Kidney (tissue), 22 donors: ENCODE measurements at places on chromosomes 13 and 19.

GRCh38 chr13:40333226-40333625 lies 333.2 kb downstream of the FOXO1 start:
- no peak overlapping the region for H3K4me3 ChIP-seq
- H3K27me3 ChIP-seq = no peaks in the 10 kb centered on the region
- DNase-seq = no peak
- H3K27ac ChIP-seq = no peak overlapping the region
- peaks cover 10% of the 10 kb centered on the region for H3K4me1 ChIP-seq

DNA sequence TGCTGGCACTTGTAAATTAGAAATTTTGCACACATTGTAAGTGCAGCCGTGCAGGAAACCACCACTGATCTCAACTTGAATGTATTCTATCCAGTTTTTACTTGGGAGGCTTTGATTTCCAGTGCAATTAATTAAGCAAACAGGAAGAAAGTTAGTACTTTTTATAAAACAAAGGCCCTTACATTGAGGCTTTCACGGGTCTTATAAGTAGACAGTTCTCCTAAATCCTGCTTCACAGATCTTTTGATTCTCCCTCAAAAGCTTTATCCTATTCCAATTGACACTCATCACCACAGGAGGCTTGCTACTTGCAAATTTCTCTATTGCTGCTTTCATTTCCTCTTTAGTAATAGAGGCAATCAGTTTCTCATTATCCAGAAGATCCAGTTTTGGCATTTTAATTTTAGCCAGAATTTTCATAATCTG lies 90.1 kb downstream of the ERCC5 start:
- H3K36me3 ChIP-seq = no peaks in the 10 kb centered on the region
- no peak overlapping the region for H3K4me3 ChIP-seq
- no peaks in the 10 kb centered on the region for H3K27me3 ChIP-seq

GRCh38 chr19:33554821-33555220 lies 33.2 kb upstream of the PEPD start:
- no peak for DNase-seq
- no peak overlapping the region for H3K4me3 ChIP-seq
- H3K4me1 ChIP-seq = no peaks in the 10 kb centered on the region
- H3K27ac ChIP-seq = no peak overlapping the region

- no peaks in the 10 kb centered on the region for H3K4me1 ChIP-seq
- no peak for DNase-seq
- no peak overlapping the region for H3K4me3 ChIP-seq
- no peak overlapping the region for H3K27ac ChIP-seq
Measured at GRCh38 chr19:6210091-6210490, 69.7 kb downstream of the MLLT1 start.

GRCh38 chr19:28290963-28291657 lies 921.8 kb downstream of the UQCRFS1 start:
- no peak for DNase-seq
- no peak overlapping the region for H3K27ac ChIP-seq
- no peaks in the 10 kb centered on the region for H3K36me3 ChIP-seq
- H3K4me3 ChIP-seq = no peak overlapping the region
- peaks cover 10% of the 10 kb centered on the region for H3K4me1 ChIP-seq

- H3K4me1 ChIP-seq = no peaks in the 10 kb centered on the region
- no peaks in the 10 kb centered on the region for H3K27me3 ChIP-seq
- no peaks in the 10 kb centered on the region for H3K36me3 ChIP-seq
Measured at GRCh38 chr13:102138635-102139190, 263.1 kb downstream of the FGF14 start.

- no peaks in the 10 kb centered on the region for H3K4me1 ChIP-seq
- H3K27ac ChIP-seq = no peak overlapping the region
- H3K4me3 ChIP-seq = no peak overlapping the region
- no peaks in the 10 kb centered on the region for H3K27me3 ChIP-seq
- DNase-seq = no peak
Measured at GRCh38 chr13:36275190-36276002, 22.2 kb downstream of the CCDC169 start.

- no peak overlapping the region for H3K4me3 ChIP-seq
- no peaks in the 10 kb centered on the region for H3K4me1 ChIP-seq
- DNase-seq = peak; percentile 48
- no peaks in the 10 kb centered on the region for H3K36me3 ChIP-seq
- H3K27ac ChIP-seq = no peak overlapping the region
Measured at GRCh38 chr13:76637641-76638141, 248.5 kb downstream of the KCTD12 start.

DNA sequence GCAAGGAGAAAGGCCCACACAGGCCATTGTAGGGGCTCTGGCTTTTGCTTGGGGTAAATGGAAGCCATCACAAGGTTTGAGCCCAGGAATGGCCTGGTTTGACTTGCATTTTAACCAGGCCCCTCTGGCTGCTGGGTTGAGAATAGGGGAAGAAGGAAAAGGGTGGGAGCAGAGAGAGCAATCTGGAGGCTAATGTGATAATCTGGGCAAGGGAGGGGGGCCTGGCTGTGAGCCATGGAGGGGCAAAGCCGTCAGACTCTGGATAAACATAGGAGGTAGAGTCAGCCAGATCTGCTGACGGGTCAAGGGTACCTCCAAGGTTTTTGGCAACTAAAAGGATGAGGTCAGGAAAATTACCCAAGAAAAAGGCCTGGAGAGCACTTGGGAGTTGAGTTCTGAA lies 41.6 kb downstream of the RFX2 start:
- H3K4me3 ChIP-seq = no peak overlapping the region
- no peaks in the 10 kb centered on the region for H3K36me3 ChIP-seq
- peaks cover 11% of the 10 kb centered on the region for H3K4me1 ChIP-seq
- H3K27ac ChIP-seq = no peak overlapping the region
- no peak for DNase-seq
- H3K27me3 ChIP-seq = no peaks in the 10 kb centered on the region

DNA sequence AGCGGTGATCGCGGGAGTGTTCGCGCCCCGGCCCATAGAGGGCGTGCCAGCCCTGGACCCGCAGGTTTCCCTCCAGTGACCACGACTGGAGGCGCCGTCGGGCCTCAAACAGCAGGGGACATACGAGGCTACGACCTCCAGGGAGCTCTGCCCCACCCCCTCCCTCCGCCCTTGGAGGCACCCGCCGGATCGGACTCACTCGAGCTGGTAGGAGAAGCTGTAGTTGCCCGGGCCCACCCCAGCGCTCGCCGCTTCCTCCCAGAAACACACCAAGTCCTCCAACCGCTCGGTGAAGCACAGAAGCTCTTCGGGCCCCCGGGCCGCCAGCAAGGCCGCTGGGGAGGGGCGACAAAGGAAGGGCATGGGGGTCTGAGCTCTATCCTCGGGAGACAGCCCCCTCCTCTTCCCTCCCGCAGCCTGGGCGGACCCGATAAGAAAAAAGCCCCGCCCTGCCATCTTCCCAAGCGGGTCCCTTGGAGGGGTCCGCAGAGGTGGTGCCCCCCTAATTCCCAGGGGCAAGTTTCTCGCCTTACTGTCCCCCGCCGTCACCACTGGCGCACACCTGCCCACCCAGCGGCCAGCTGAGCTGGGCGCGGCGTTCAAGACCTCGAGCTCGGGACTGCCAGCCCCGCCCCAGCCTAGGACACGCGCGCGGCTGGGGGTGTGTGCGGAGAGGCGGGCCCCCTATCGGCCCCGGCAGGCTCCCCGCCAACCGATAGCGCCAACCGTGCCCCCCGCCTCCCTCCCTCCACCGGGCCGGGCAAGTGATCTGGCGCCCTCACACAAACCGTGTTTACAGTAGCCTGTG lies 1.0 kb downstream of the EPOR start:
- peak overlapping the region; percentile 59 for H3K27ac ChIP-seq
- H3K4me1 ChIP-seq = no peaks in the 10 kb centered on the region
- DNase-seq = peak; percentile 81
- H3K36me3 ChIP-seq = no peaks in the 10 kb centered on the region

DNA sequence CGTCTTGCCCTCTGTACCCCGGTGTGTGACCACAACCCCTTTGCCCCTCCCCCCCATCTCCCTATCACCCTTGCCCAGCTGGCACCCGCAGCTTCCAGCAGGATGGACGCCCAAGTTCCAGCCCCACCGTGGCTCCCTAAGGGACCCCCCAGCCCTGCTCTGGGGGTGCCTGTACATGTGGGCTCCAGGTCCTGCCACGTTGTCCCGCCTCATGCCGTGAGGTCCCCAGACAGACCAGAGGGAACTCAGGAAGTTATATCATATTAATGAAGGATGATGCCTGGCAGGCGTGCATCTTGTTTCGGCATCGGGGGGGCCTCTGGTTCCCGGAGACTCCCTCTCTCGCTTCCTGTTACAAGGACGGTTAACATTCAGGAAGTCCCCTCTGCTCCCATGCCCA lies 1.6 kb upstream of the PTGIR start:
- no peak for DNase-seq
- no peak overlapping the region for H3K4me3 ChIP-seq
- H3K4me1 ChIP-seq = peaks cover 10% of the 10 kb centered on the region
- H3K27me3 ChIP-seq = no peaks in the 10 kb centered on the region
- peak overlapping the region; percentile 96 for H3K27ac ChIP-seq

DNA sequence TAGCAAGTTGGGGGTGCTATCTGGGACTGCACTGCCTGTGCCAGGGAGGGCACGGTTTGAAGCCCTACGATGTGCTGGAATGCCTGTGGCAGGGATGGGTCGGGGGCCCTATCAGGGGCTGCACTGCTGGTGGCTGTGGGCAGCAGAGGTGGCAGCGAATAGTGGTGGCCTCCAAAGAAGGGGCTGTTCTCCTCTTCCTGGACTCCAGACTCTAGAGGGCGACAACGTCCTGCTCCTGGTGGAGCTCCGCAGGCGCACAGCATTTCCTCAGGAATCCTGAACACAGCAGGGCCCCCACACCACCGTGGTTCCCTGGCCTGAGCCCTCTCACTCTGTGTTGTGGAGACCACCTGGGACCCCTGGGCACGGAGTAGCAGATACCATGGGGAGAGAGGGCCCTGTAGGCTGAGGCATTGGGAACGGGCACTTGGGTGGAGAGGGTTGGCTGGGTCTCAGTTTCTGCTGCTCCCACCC lies 145.6 kb downstream of the TNFRSF19 start:
- DNase-seq = no peak
- no peaks in the 10 kb centered on the region for H3K4me1 ChIP-seq
- no peaks in the 10 kb centered on the region for H3K36me3 ChIP-seq
- no peak overlapping the region for H3K4me3 ChIP-seq

DNA sequence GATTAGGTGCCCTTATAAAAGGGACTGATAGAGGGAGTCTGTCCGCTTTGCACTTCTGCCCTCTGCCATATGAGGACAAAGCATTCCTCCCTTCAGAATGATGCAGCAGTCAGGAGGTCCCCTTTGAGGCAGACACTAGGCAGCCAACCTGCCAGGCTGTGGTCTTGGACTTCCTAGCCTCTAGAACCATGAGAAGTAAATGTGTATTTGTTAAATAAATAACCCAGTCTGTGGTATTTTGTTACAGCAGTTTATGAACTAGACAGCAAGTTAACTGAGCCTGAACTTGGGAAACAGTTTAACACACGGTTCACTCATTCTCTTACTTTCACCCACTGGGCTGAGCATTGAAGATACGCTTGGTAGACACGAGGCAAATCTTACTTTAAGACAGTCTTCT lies 313.2 kb downstream of the UQCRFS1 start:
- H3K36me3 ChIP-seq = no peaks in the 10 kb centered on the region
- H3K27me3 ChIP-seq = no peaks in the 10 kb centered on the region
- no peak for DNase-seq
- no peaks in the 10 kb centered on the region for H3K4me1 ChIP-seq
- H3K4me3 ChIP-seq = no peak overlapping the region
- no peak overlapping the region for H3K27ac ChIP-seq

GRCh38 chr13:74646091-74646490 lies 511.9 kb upstream of the KLF12 start:
- H3K27me3 ChIP-seq = no peaks in the 10 kb centered on the region
- H3K4me1 ChIP-seq = no peaks in the 10 kb centered on the region
- no peak overlapping the region for H3K4me3 ChIP-seq
- DNase-seq = no peak
- H3K36me3 ChIP-seq = no peaks in the 10 kb centered on the region
- no peak overlapping the region for H3K27ac ChIP-seq

- H3K36me3 ChIP-seq = no peaks in the 10 kb centered on the region
- H3K4me1 ChIP-seq = peaks cover 9% of the 10 kb centered on the region
- no peaks in the 10 kb centered on the region for H3K27me3 ChIP-seq
- H3K27ac ChIP-seq = no peak overlapping the region
Measured at GRCh38 chr13:41053384-41053826, 7.9 kb upstream of the WBP4 start.

- H3K36me3 ChIP-seq = no peaks in the 10 kb centered on the region
- no peak for DNase-seq
- H3K4me3 ChIP-seq = no peak overlapping the region
- H3K4me1 ChIP-seq = no peaks in the 10 kb centered on the region
Measured at GRCh38 chr13:27193496-27193895, 21.9 kb upstream of the USP12 start.

DNA sequence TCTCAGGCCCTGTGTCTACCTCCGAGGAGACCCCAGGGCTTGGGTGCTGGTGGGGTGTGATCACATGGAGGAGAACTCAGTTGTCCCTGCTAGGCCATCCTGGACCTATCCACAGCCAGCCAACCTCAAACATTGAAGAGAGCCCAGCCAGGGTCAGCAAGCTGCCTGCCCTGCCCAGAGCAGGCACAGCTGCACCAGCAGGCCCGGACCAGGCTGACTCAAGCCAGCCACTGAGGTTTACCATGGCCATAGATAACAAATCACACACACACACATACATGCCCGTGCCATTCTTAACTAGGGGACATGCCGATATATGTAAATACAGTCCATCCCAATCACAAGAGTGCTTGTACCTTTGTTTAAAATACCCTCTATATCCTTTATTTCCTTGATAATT lies 8.1 kb downstream of the ARHGEF7 start:
- no peak overlapping the region for H3K27ac ChIP-seq
- no peaks in the 10 kb centered on the region for H3K4me1 ChIP-seq
- H3K36me3 ChIP-seq = no peaks in the 10 kb centered on the region
- H3K27me3 ChIP-seq = no peaks in the 10 kb centered on the region

GRCh38 chr19:5968431-5969373 lies 9.2 kb downstream of the RANBP3 start:
- H3K36me3 ChIP-seq = no peaks in the 10 kb centered on the region
- H3K27ac ChIP-seq = peak overlapping the region; percentile 91
- no peak for DNase-seq
- peak overlapping the region; percentile 27 for H3K4me3 ChIP-seq
- no peaks in the 10 kb centered on the region for H3K27me3 ChIP-seq
- H3K4me1 ChIP-seq = peaks cover 2% of the 10 kb centered on the region

GRCh38 chr13:46367617-46368327 lies 19.3 kb downstream of the RUBCNL start:
- no peak overlapping the region for H3K4me3 ChIP-seq
- H3K4me1 ChIP-seq = peaks cover 5% of the 10 kb centered on the region
- DNase-seq = no peak
- no peaks in the 10 kb centered on the region for H3K36me3 ChIP-seq
- no peaks in the 10 kb centered on the region for H3K27me3 ChIP-seq
- H3K27ac ChIP-seq = no peak overlapping the region

DNA sequence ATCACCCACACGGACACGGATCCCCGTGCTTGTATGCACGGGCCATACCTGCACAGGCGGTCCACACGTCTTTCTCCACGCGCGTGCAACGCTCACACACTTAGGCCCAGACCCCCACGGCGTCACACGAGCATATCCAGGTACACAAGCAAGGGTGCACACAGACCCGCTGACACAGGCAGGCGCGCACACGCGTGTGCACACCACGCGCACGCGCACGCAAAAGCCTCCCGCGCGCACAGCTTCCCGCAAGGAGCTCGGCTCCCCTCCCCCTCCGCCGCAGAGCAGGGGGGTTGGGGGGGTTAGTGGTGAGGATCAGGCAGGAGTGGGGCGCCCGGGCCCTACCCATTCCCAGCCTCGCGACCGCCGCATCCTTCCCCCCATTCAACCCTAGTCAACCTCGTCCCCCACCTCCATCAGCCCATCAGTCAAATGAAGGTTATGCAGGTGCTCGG lies 407 bp downstream of the RAB3A start:
- no peaks in the 10 kb centered on the region for H3K4me1 ChIP-seq
- H3K36me3 ChIP-seq = peaks cover 5% of the 10 kb centered on the region
- H3K27ac ChIP-seq = peak overlapping the region; percentile 82

- H3K36me3 ChIP-seq = no peaks in the 10 kb centered on the region
- peak; percentile 88 for DNase-seq
- peak overlapping the region; percentile 73 for H3K27ac ChIP-seq
- peak overlapping the region; percentile 69 for H3K4me3 ChIP-seq
- H3K4me1 ChIP-seq = no peaks in the 10 kb centered on the region
Measured at GRCh38 chr19:925087-925525, 729 bp upstream of the ARID3A start.
